Neural crest cell (in vitro differentiated cells): ENCODE measurements at places on chromosomes 16 and 17. TPM values are rescaled to one million over a fixed set of nuclear protein-coding genes. Genes with fewer than 3 reads are reported as not detected.
A peak's percentile ranks its signal among the peaks of the same experiment; 100 is the strongest.

DNA sequence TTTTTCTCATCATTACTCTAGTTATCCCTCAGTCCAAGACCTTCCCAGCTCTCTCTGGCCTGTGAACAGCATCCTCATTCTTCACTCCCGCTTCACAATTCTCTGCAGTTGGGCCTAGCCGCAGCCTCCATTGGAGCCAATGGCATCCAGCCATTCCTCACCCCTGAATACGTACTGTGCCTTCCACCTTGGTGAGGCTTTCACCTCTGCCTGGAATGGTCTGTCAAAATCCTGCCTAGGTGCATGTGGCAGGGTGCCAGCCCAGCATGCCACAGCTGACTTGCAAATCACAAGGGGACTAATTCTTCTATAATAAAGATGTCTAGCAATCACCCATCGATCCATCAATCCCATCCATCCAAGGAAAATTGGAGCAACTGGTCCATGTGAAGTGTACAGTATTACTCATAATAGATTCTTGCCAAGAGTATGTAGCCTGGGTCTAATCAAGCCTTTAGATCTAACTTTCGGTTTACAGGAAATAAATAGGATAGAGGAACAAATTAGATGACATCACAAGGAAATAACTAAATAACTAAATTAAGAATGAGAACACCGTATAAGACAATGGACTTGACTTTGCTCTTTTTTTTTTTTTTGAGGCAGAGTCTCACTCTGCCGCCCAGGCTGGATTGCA lies 5.1 kb upstream of the CX3CL1 start:
- no peaks in the 10 kb centered on the region for H3K36me3 ChIP-seq
- no peak overlapping the region for H3K27ac ChIP-seq
- no peak overlapping the region for H3K4me3 ChIP-seq
- no peaks in the 10 kb centered on the region for H3K27me3 ChIP-seq

Gene CLDN9
- total RNA-seq: not detected in 2 replicates

Gene EFCAB5
- total RNA-seq: 0.30 and 0.86 TPM in 2 replicates

Gene KRTAP1-5
- total RNA-seq: not detected in 2 replicates

DNA sequence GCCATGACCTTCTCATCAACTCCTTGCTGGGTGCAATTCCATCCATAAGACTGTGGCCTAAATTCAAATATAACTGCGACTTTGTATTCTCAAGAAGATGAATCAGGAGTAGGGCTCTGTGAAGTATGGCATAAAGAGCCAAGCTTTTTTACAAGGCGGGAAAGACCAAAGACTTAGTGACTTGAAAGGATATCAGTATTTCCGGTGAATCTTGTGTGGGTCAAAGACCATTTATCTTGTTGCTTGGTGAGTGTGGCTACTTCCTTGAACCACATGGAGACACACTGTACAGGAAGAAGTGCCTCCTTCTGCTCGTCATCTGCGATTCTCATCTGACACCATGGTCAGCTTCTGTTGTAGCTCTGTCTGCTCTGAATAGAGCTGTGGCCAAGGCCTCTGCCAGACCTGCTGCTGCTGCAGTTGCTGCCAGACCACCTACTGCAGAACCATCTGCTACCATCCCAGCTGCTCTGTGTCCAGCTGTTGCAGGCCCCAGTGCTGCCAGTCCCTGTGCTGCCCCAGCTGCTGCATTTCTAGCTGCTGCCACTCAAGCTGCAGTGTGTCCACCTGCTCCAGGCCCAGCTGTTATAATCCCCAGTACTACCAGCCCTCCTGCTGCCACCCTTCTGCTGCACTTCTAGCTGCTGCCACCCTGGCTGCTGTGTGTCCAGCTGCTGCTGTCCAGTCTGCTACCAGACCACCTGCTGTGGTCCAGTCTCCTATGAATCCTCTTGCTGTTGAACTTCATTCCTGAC lies 6.1 kb upstream of the KRTAP2-4 start:
- no peak for DNase-seq
- no peak overlapping the region for H3K4me3 ChIP-seq
- H3K27ac ChIP-seq: no peak overlapping the region
- H3K4me1 ChIP-seq: no peaks in the 10 kb centered on the region

DNA sequence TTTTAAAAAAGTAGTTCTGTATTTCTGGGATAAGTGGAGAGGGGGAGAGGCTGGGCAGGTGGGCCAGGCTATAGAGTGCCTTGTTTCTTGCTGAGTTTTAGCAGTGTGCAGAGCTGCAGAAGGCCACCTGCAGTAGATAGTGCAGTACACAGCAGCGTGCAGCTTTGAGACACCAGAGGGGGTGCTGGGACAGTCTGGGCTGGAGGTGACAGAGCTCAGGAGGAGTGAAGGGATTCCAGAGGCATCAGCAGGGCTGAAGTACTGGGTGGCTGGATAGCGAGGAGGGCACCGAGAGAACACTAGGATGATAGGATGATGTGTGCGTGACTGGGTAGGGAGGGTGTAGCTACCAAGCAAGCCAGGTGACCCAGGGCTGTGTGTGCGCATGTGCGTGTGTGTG lies 26.6 kb downstream of the LCMT1 start:
- no peaks in the 10 kb centered on the region for H3K4me1 ChIP-seq
- H3K27me3 ChIP-seq: no peaks in the 10 kb centered on the region
- no peak overlapping the region for H3K4me3 ChIP-seq
- no peak for DNase-seq

Gene C16orf96
- 0.30 and 0.32 TPM in 2 replicates for total RNA-seq

GRCh38 chr17:83067071-83067717 lies 12.2 kb upstream of the METRNL start:
- no peak overlapping the region for H3K4me3 ChIP-seq
- no peak for DNase-seq
- peaks cover 23% of the 10 kb centered on the region for H3K4me1 ChIP-seq

Gene CUEDC1
- 73.7 and 86.9 TPM in 2 replicates for total RNA-seq

Gene KRTAP4-1
- not detected in 2 replicates for total RNA-seq

DNA sequence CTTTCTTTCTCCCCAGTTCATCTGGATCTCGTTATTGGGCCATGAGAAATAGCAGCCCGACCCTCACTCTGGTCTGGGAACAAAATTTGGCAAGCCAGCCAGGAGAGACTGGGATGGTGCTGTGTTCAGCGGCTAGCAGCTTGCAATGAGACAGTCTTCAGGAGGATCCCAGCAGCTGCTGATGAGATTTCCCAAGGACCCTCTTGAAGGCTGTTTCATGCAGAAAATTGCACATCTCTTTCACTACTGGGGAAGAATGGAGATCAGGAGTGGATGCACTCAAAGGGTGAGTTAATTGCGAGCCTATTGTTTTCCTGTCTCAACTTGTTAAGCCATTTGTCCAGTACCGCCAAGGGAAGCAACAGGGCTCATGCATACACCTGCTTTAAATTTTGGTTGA lies 5.5 kb upstream of the COIL start:
- H3K4me3 ChIP-seq: no peak overlapping the region
- H3K36me3 ChIP-seq: no peaks in the 10 kb centered on the region
- no peaks in the 10 kb centered on the region for H3K4me1 ChIP-seq
- no peak for DNase-seq

DNA sequence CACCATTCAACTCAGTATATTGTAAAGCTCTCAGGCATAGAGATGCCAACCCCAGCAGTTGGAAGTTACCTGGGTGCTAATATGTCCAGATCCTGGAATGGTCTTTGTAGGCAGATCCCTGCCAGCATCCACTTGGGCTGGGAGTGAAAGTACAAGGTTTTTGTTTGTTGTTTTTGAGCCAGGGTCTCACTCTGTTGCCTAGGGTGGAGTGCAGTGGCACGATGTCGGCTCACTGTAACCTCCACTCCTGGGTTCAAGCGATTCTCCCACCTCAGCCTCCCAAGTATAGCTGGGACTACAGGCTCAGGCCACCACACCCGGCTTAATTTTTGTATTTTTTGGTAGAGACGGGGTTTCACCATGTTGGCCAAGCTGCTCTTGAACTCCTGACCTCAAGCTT lies 177.6 kb downstream of the IRF8 start:
- peaks cover 60% of the 10 kb centered on the region for H3K27me3 ChIP-seq

DNA sequence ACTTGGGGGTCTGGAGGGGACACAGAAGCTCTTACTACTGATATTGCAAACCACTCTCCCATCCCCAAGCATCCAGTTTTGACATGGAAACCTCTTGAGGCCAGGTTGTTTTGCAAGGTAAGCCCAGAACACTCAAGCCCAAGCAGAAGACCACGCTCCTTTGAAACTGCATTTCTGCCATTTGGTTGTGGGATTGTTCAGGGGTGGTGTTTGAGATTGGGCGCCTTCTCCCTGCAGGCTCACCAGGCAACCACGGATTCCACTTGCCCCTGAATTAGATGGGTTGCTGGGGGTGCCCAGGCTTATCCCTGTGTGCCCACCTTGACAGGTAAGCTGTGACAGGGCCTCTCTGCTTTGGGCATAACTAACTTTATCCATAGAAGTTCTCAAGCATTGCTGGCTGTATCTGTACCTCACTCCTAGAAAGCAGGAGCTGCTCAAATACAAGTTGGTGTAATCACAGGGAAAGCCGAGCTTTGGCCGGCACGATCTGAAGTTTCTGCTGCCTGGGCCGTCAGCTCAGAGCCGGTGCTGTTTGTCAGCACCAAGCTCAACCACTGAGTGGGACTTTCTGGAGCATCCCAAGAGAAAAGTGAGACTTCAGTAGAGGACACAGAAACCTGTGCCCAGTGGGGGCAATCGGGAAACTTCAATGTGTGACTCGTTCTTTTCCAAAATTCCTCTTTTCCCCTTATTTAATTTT lies 93.6 kb downstream of the CYLD start:
- H3K27me3 ChIP-seq: peaks cover 4% of the 10 kb centered on the region
- H3K4me1 ChIP-seq: peaks cover 23% of the 10 kb centered on the region
- no peak for DNase-seq
- H3K27ac ChIP-seq: no peak overlapping the region
- peak overlapping the region; percentile 0 for H3K4me3 ChIP-seq
- H3K36me3 ChIP-seq: peaks cover 6% of the 10 kb centered on the region

DNA sequence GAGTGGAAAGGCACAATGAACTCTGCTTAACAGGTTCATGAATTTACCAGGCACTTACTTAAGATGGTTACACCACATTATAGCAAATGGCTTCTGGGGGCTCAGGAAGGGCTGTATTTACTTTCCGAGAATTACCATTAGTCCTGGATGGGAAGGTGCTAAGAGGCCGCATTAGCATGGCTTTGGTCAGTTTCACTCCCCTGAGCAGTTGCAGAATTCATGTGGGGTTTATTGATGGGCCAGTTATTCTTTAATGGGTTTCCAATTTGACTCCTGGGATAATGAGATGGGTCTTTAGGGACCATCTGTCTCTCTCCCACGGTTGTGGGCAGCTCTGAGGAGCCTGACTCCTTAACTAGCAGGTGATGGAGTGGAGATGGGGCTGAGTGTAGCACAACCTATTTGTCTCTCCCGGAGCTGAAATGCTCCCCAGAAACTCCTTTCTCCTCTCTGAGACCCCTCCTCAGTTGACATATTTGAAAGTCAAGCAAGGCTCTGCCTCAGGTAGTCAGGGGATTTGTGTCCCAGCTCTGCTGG lies 652.5 kb downstream of the HS3ST4 start:
- no peak overlapping the region for H3K27ac ChIP-seq
- no peak overlapping the region for H3K4me3 ChIP-seq
- no peaks in the 10 kb centered on the region for H3K4me1 ChIP-seq
- H3K36me3 ChIP-seq: no peaks in the 10 kb centered on the region
- no peak for DNase-seq

DNA sequence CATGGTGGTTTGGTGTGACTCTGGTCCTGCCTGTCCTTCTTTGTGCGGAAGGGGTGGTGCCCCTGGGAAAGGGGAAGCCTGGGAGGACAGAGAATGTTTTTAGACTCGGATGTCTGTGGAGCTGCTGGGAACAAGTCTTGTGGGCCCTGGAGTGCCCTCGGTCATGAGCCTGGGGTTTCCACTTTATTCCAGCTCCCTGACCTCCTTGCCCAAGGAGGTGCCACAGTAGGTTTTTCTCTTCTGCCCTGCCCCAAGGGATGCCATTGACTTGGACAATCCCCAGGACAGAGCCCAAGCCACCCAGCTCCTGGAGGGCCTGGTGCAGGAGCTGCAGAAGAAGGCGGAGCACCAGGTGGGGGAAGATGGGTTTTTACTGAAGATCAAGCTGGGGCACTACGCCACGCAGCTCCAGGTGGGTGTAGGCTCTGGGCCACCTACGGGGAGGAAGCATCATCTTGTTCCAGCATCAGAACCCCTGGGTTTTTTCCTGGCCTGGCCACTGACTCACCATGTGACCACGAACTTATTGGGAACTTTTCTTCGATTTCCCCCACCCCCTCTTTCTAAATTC lies 1.4 kb downstream of the STAT5A start:
- no peak for DNase-seq
- H3K36me3 ChIP-seq: no peaks in the 10 kb centered on the region
- H3K4me1 ChIP-seq: peaks cover 17% of the 10 kb centered on the region
- H3K27me3 ChIP-seq: peaks cover 39% of the 10 kb centered on the region
- no peak overlapping the region for H3K27ac ChIP-seq

DNA sequence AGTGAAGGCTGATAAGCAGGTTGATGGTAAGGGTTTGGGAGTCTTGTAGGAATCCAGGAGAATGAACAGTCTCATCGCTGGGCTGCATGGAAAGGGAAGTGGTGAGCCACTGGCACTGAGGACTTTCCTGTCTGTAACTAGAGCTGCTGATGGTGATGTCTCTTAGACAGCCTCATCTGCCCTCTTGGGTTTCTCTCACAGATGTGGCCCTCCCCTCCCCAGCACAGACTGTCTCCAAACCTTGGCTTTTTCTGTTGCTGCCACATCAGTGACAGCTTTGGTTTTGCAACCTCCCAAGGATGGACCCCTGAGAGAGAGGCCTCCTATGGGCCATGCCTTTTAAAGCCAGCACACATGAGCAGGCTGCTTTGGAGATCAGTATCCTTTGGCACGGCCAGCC lies 16.9 kb downstream of the PLCG2 start:
- H3K4me3 ChIP-seq: no peak overlapping the region
- H3K4me1 ChIP-seq: no peaks in the 10 kb centered on the region
- H3K27me3 ChIP-seq: peaks cover 3% of the 10 kb centered on the region
- H3K27ac ChIP-seq: no peak overlapping the region

DNA sequence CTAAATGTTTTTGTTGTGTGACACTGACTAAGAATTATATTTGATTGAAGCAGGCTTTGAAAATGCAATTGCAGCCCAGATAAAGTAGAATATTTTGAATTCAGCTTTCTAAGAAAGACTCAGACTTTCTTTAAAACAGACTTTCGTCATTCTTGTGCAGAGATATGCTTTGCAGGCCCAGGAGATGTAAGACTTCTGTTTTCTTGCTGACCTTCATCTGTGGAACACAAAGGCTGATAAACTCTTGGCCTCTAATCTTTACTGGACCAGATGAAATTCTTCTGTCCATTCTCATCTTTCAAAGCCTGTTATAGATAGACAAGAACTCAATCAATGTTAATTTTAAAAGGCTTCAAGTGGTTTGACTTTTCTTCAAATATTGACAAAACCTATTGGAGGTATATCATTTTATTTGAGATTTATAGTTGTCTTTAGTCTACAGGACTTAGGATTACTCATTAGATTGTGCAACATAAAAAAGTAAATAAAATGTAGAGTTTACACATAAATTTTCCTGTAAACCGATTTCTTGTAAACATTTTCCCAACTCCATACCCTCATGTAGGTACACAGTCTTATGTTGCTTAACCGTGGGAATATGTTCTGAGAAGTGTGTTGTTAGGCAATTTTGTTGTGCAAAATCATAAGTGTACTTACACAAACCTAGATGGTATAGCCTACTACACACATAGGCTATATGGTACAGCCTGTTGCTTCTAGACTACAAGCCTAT lies 94.2 kb downstream of the MAP2K4 start:
- DNase-seq: no peak
